Stimulated activated CD8-positive, alpha-beta memory T cell treated with anti-CD3 and anti-CD28 coated beads, Interleukin-2, amount 100 ng/mL, for 1 hour (primary cell): ENCODE measurements at places on chromosomes 1 and 21.

GRCh38 chr1:28374297-28374696 lies 4.8 kb downstream of the PHACTR4 start:
- DNase-seq, result no peak

DNA sequence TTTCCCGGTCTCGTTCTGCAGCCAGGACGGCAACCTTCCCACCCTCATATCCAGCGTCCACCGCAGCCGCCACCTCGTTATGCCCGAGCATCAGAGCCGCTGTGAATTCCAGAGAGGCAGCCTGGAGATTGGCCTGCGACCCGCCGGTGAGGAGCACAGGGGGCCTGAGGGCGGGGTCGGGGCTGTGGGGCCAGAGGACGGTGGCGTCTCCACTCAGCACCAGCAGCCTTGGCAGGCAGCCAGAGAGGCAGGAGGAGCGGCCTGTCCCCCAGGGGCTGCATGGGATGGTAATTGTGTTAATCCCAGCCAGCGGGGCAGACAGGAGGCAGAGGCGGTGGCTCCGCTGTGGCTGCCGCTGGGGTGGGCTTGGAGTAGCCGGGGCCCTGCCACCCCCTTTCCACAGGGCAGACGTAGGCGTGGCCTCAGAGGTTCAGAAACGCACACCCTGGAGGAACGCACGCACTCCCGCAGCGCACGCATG lies 12.1 kb downstream of the SAMD11 start:
- no peak for DNase-seq

- no peak for DNase-seq
Measured at GRCh38 chr1:118155106-118155505, 29.9 kb downstream of the SPAG17 start.

DNA sequence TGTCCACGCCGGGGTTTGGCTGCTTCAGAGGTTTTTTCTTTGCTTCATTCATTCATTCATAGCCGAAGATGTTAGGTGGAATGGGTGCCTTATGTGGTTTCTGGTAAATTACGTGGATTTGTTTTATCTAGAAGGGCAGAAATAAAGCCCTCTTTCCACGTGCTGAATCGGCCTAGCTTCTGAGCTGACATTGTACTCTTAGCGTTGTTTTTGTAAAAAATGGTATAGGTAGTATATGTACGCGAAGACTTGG lies 1.5 kb downstream of the GALNT2 start:
- DNase-seq, result no peak

DNA sequence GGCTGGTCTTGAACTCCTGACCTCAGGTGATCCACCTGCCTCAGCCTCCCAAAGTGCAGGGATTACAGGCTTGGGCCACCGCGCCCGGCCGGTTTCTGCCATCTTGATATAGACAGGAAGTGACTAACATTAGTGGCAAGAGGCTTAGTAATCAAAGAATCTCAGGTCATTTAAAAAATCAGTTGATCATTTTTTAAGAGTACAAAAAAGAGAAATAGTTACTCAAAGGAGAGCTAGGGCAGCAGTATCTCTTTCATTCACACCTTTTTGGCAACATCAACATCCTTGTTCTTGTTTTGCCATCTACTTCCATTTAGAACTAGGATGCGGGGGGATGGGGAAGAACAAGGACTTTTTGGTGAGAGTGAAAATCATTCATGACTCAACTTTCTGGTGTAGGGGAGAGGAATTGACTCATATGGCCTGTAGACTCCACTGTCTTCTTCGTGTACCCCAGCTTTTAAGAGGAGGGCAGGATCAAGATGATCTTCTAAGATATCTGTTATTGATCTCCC lies 8.8 kb downstream of the FCRLB start:
- DNase-seq, result no peak
